A549 (cell line): ENCODE measurements at places on chromosomes 12 and 14. TPM values are rescaled to one million over a fixed set of nuclear protein-coding genes. Genes with fewer than 3 reads are reported as not detected.

The CLEC4E gene
- polyA plus RNA-seq, result not detected in 3 replicates

DNA sequence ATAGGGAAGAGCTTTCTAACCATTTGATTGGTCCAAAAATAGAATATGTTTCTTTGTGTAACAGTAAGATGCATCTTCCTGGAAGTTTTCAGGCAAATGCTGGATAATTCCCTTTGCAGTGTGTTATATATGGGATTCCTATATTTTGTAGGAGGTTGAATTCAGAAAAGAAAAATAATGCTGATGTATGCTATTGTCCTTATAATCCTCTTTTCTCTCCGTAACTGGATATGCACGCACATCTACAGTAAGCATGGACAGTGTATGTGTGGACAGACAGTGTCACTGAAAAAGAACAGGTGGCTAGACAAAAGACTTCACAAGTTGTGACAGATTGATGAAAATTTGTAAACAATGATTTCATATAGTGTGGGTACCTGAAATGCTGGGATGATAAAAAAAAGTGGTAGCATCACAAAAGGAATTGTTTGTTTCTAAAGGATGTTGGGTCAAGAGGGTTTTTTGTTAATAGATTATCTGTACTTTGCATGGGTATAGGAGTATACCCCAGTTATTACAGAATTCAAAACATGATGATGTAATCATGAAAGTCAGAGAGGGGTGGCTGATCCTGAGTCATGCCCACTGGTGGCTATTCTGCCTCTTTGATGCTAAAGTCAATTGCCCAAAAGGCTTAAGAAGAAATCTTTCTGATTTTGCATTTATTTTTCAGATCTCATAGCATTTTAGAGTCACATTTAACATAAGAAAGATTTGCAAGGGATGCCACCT is 160.7 kb upstream of the TMTC1 start:
- no peak for DNase-seq

- DNase-seq, result no peak
Observed at GRCh38 chr12:47079468-47079980, at the start of the genes AMIGO2 and PCED1B. TSS of gene AMIGO2 (minus strand) at chr12:47079959. CDS start at chr12:47079002, 957 bp downstream. TSS of gene PCED1B (plus strand) at chr12:47079621. CDS start at chr12:47235064, 155,443 bp downstream.

- no peak for DNase-seq
Observed at GRCh38 chr12:70590549-70591226, 46.5 kb downstream of the PTPRB start.

GRCh38 chr12:1226951-1227350 is 235.9 kb downstream of the ERC1 start:
- DNase-seq, result no peak

- no peak for DNase-seq
Observed at GRCh38 chr12:18827913-18828312, 90.0 kb downstream of the CAPZA3 start.

The KRT6C gene
- not detected in 3 replicates for polyA plus RNA-seq

DNA sequence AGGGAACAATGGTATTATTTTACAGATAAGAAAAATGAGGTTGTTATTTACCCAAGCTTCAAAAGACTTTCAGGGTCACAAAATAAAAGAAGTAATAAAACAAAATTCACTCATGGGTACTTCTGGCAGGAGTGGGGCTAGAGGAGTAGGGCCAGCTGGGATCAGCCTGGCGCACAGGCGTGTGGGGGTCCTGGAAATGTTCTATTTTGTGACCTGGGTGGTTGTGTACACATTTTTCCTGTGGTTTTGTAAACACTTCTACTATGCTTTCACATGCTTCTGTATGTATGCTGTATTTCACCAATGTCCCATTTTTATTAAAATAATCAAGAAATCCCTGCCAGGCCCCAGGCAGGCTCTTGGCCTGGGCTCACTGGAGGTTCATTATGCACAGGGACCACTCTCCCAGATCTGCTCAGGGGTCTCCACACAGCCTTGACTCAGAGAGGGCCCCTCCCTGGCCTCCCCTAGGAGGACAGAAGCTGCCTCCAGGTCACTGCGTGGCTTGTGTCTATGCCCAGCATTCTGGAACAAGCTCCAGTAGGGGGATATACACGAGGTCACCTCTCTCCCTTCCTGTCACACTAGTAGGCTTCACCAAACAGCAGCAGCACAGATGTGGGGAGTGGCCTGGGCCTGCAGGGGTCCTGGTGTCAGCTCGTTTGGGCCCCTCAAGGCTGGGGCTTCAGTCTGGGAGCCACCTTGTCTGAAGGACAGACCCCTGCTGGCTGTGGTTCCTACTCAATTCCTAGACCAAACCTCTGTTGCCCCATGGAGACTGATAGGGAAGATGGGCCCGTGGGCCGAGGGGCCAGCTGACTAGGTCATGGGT is 37.8 kb downstream of the ANAPC7 start:
- no peak for DNase-seq

The VAMP1 gene
- 20.6 to 22.8 TPM (median 22.7 TPM) in 3 replicates for polyA plus RNA-seq

GRCh38 chr14:103121846-103122584 is 1.2 kb upstream of the TNFAIP2 start:
- peak; percentile 98 for DNase-seq

GRCh38 chr12:6489449-6489848 is 3.6 kb downstream of the MRPL51 start:
- DNase-seq, result no peak

DNA sequence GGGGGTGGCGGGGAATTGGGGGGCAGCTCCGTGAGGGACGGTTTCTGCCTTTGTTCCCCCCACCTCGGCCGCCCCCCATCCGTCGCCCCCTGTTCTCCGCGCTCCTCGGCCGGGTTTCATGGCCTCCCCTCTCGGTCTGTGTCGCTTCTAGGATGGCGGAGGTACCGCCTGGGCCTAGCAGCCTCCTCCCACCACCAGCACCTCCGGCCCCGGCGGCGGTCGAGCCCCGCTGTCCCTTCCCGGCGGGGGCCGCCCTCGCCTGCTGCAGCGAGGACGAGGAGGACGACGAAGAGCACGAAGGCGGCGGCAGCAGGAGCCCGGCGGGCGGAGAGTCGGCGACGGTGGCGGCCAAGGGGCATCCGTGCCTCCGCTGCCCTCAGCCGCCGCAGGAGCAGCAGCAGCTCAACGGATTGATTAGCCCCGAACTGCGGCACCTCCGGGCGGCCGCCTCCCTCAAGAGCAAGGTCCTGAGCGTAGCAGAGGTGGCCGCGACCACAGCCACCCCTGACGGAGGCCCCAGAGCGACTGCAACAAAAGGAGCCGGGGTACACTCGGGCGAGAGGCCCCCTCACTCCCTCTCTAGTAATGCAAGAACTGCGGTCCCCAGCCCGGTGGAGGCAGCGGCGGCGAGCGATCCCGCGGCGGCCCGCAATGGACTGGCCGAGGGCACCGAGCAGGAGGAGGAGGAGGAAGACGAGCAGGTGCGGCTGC is 575 bp downstream of the NAA30 start:
- peak; percentile 48 for DNase-seq

DNA sequence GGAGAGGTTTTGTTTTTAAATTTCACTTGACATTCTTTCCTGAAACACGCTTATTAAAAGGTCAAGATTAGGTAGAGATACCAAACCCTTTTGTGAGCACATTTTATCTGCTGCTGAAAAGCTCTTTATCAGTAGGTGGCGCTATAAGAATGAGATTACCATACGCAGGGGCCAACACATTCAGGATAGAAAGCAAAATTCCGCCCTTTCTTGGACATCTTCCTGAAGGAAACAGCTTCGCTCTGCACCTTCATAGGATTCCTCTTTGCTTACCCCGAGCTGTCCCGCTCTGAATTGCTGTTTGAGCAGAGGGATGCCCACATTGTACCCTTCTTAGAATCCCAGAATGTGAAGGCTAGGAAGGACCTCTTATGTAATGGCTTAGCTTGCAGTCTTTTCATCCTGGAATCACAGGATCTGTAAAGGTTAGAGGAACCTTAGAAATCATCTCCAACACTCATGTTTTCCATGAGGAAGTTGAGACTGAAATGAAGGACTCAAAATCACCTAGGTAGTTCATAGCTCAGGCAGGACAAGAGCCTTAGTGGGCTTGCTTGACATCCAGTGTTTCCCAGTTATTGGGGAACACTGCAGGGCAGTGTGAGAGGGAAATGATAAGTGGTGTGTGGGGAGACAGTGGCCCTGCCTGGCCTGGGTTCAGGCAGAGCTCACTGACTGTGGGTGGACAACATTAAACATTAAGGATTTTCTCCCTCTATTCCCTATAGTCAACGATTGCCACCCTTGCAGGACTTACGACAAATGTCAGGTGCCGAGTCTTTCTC is 38.7 kb upstream of the CRY1 start:
- peak; percentile 76 for DNase-seq

The ANO2 gene
- polyA plus RNA-seq, result not detected in 3 replicates

The CCDC177 gene
- polyA plus RNA-seq, result not detected in 3 replicates

GRCh38 chr12:8080120-8080519 is 2.0 kb upstream of the NECAP1 start:
- no peak for DNase-seq

GRCh38 chr14:89688507-89689211 is 265.9 kb downstream of the EFCAB11 start:
- no peak for DNase-seq

GRCh38 chr14:97267509-97267908 is 470.3 kb downstream of the VRK1 start:
- DNase-seq, result no peak

DNA sequence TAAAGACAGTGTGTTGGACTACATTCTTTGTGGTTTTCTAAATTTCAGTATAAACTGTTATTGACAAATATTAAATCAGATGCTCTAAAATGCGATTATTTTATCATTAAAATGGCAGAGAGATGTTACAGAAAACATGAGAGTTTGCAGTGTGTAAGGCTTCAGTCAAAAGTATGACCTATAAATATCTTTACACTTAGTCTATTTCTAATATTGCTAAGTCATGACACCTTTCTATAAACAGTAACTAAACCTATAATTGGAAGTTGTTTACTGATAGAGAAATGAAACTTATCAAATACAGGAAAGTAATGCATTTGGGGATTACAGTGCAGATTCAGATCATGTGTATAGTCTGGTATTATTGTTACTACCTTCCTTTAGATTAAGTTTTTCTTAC is 68.9 kb upstream of the YARS2 start:
- no peak for DNase-seq

The RHOJ gene
- polyA plus RNA-seq, result not detected in 3 replicates

- no peak for DNase-seq
Observed at GRCh38 chr12:127963933-127964332, 303.0 kb upstream of the TMEM132C start.

DNA sequence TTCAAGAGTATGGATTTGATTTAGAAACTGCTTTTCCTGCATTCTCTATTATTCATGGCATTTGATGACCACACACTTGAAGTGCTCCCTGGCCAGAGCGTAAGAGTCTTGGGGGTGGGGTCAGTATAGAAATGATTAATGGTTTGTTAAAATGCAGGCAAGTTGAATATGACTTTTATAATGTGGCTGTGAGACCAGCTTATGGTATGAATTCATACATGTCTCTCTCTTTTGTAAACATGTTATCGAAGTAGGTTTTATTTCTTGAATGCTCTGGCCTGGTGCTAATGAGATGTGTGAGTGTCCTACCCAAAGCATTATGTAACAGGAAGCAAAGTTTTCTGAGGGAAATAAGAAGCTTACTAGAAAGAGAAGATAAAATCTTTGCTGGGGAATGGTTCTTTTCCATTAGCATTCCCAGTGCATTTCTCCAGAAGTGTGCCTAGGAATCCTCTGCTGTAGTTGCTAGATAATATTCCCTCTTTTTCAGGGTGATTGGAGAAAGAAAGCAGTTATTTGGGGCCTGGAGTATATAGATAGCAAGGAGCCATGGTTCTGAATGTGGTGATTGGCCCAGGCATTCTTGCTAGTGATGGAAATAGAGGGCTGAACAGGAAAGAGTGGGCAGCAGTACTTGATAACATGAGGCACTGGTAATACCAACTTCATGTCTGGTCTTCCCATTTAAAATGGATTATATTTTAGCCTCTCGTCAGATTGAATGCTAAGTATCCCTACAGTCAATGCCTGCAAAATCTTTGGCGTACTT is 289.7 kb downstream of the RAD51B start:
- DNase-seq, result no peak

GRCh38 chr12:31880340-31880739 is 78.9 kb upstream of the RESF1 start:
- no peak for DNase-seq

The C3AR1 gene
- polyA plus RNA-seq, result not detected in 3 replicates

GRCh38 chr14:103223818-103224352 is 100.6 kb downstream of the TNFAIP2 start:
- DNase-seq, result no peak

DNA sequence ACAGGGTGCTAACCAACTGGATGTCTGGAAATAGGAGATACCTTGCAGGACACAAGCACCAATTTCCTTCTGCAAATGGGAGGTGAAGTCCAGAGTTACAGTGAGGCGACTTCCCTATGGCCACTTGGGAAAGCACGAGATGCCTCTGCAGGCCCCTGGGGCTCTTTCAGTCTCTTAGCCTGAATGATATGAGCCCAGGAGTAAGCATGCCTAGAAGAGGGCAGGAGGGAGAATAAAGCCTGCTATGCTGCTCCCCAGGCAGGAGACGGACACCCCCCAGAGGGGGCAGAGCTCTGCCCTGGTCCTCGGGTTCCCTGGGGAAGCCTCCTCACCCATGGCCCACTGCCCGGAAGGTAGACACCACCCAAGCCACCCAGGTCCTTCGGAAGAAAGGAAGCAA is 105.1 kb downstream of the GCH1 start:
- DNase-seq, result no peak

DNA sequence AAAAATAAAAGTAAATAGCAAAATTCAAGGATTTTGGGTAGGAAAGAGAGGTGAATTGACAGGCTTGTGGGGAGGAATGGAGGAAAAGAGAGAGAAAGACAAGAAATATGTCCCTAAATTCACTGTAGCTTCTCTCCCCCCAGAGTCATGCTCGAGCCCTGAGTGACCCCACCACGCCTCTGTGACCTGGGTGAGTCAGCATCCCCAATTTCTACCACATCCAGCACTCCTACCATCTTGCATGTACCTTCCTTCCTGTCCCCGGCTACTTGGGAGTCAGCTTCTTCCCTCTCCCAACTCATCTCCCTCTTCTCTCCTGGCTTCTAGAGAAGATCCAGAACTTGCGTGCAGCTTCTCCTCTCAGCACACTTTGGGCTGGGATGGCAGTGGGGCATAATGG is 9.8 kb downstream of the ZNF219 start:
- DNase-seq, result no peak

DNA sequence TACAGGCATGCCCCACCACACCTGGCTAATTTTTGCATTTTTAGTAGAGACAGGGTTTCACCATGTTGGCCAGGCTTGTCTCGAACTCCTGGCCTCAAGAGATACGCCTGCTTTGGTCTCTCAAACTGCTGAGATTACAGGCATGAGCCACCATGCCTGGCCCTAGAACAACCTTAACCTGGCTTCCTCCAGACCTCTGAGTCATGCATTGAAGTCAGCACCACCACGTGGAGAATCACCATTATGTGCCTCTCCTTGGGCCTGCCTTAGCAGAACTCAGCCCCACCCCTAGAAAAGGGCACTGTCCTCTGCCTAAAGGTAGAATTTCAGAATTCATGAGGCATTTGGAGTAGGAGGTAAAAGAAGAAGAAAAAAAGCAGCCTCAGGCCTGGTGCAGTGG is 49.0 kb downstream of the LIMA1 start:
- no peak for DNase-seq

DNA sequence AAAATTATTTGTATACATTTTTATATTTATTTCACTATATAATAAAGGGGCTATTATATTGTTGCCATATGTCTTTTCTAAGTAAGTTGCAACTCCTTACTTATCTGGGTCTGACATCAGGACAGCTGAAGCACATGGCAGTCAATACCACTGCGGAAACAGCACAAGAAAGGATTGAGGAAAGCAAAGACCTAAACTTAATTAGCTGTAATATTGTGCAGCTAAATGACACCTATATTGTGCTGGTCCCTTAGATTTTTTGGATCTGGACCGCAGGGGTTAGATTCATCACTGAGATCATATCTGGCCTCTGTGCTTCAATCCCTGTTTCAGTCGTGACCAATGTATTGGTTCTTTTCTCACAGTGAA is 359.6 kb upstream of the DIO2 start:
- no peak for DNase-seq

GRCh38 chr12:28162697-28163096 is 27.6 kb upstream of the CCDC91 start:
- DNase-seq, result no peak
